ENCODE measurements at places on chromosomes 3 and 15.

GRCh38 chr3:44186712-44187111 is 55.0 kb upstream of the TOPAZ1 start:
- no peak for DNase-seq

- DNase-seq, result no peak
Measured at GRCh38 chr3:179309225-179310078, 13.4 kb upstream of the ZNF639 start.

DNA sequence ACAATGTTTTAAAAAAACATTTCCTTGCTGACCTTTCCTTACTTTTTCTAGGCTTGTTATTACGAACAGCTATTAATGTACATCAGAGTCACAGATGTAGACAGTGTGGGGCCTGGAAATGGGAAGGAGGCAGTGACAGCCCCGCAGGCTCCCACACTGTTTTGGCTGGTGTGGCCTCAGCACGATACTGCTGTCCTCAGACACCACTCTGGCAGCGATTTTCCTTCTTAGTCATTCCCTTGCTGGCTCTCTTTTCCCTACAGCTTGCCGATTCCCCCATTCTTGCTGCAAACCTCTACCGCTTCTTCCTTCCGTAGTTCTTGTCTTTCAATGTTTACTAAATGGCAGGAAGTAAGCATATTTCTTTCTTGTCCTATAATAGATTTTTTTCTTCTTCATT is 113.1 kb downstream of the ABI3BP start:
- no peak for DNase-seq

DNA sequence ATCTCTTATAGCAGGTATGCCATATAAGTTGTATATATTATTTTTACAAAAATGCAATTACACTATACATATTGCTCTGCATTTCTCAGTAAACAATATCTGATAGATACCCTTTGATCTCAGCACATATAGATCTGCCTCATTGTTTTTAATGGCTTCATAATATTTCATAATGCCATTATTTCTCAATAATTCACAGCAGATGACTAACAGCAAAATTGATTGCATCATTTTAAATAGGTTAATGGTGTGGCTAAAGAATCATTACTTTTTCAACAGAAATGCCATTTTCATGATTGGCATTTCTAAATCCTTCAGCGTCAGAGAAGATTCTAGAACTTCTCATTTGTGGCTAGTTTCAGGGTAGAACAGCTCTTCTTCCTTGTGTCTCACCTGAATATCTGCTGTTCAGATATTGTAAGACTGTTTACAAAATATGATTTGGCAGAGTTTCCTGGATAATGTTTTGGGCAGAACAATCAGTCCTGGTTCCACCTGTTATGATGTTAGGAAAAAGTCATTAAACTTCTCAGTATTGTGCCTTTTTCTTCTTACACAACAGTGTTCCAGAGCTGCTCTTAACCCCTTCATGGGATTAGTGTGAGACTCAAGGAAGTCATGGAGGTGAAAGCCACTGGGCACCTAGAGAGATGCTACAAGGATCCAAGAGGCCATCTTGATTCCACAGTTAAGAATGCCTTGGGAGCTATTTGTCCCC is 397.6 kb upstream of the THBS1 start:
- DNase-seq, result no peak

GRCh38 chr3:36434687-36435426 is 54.6 kb downstream of the STAC start:
- DNase-seq, result no peak

GRCh38 chr3:102941786-102942185 is 507.0 kb downstream of the ZPLD1 start:
- no peak for DNase-seq

DNA sequence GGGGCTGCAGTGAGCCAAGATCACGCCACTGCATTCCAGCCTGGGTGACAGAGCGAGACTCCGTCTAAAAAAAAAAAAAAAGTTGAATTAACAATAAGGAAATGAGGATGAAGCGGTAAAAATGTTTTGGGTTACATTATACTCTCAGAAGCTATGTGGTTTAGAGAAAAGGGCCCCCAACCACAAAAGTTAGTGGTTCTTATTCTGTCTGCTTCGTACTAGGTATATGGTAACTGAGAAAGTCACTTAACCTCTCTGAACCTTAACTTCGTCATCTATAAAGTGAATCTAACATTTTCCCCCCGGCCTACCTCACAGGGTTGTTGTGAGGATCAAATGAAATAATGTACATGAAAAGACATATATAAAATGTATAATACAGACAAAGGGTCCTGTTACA is 38.4 kb upstream of the EHHADH start:
- DNase-seq, result no peak

DNA sequence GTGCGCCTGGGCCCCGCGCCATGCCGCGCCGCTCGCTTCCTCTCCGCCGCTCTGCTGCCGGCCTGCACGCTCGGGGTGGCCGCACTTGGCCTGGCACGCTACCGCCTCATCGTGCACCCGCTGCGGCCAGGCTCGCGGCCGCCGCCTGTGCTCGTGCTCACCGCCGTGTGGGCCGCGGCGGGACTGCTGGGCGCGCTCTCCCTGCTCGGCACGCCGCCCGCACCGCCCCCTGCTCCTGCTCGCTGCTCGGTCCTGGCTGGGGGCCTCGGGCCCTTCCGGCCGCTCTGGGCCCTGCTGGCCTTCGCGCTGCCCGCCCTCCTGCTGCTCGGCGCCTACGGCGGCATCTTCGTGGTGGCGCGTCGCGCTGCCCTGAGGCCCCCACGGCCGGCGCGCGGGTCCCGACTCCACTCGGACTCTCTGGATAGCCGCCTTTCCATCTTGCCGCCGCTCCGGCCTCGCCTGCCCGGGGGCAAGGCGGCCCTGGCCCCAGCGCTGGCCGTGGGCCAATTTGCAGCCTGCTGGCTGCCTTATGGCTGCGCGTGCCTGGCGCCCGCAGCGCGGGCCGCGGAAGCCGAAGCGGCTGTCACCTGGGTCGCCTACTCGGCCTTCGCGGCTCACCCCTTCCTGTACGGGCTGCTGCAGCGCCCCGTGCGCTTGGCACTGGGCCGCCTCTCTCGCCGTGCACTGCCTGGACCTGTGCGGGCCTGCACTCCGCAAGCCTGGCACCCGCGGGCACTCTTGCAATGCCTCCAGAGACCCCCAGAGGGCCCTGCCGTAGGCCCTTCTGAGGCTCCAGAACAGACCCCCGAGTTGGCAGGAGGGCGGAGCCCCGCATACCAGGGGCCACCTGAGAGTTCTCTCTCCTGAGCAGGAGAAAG is 951 bp downstream of the GPR62 start:
- DNase-seq, result peak; percentile 91

Measured in GM23338 (cell line).